ENCODE measurements at places on chromosomes 3 and 15.

DNA sequence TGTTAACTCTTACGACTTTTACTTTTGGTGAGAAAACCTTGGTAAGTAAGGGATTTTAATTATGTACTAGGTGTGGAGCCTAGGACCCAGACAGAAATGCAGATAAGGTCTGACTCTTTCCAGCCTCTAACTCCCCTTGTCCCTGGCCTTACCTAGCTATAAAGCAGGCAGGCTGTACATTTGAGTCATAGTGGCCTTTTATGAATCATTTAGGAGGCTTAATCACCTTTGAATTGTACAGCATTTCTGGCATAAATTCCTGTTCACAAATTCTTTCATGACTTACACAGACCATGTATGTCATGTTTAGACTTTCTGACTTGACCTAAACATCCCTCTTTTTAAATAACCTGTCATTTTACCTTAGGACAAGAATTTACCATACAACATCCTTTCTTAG lies 47.4 kb downstream of the CHCHD4 start:
- no peak for DNase-seq

- no peak for DNase-seq
Observed at GRCh38 chr3:34808287-34808686, 831.0 kb upstream of the ARPP21 start.

GRCh38 chr3:108472001-108472591 lies 38.3 kb downstream of the MYH15 start:
- DNase-seq: no peak

DNA sequence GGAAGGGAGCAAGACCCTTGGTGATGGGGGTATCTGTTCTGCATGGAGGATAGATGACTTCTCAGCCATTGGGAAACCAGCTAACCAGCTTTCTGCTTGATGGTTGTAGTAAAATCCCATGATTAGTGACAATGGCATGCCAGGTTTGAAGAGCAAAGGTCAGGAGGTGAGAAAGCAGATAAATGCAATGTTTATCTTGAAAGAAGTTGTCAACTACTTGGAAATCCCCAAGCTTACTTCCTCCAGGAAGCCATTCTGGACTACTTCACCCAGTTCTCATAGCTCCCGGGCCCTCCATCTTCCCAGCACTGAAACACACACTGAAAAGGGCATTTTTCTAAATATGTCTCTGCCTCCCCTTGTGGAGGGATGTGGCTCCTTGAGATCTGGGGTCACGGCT lies 51.3 kb downstream of the SMAD3 start:
- no peak for DNase-seq

- DNase-seq: no peak
Observed at GRCh38 chr15:73367624-73368300, 996 bp downstream of the HCN4 start.

- DNase-seq: no peak
Observed at GRCh38 chr3:30612437-30613132, 6.2 kb downstream of the TGFBR2 start.

DNA sequence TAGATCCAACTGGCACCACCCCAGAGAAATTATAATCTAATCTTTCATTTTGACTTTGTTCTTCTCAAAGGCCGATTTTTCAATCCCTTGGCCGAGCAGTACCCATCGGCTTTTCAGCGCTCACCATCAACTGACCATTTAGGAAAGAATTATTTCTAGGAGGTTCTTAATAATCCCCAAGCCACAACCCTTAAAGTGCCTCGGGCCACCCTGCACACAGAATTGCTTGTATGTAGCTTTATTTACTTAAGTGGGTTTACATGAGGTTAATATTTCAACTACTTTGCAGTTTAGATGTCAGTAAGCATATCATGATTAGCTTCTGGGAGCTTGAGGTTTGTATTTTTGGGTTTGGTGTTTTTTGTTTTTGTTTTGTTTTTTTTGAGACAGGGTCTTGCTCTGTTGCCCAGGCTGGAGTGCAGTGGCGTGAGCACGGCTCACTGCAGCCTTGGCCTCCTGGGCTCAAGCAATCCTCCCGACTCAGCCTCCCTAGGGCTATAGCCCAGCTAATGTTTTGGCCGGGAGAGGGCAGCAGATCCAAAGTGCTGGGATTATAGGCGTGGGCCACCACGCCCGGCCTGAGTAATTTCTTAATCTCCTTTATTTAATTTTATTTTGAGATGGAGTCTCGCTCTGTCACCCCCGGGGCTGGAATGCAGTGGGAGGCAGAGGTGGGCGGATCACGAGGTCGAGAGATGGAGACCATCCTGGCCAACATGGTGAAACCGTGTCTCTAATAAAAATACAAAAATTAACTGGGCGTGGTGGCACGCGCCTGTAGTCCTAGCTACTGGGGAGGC lies 801 bp upstream of the CDAN1 start:
- DNase-seq: no peak

DNA sequence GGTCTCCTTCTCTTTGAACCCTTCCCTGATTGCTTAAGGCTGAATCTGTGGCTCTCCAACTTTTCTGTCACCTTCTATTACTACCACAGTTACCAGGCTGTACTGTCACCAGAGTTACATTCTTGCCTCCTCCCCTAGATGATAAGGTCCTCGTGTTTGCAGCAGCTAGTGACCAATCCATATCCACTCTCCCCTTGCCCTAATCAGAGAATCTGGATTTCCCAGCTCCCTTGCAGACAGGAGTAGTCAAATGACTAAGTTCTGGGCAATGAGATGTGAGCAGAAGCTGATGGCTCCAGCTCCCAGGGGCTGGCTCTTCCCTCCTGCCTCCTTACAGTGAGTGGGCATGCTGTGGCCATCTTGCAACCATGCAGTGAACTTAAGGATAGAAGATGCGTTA lies 95.4 kb upstream of the VGLL4 start:
- no peak for DNase-seq

DNA sequence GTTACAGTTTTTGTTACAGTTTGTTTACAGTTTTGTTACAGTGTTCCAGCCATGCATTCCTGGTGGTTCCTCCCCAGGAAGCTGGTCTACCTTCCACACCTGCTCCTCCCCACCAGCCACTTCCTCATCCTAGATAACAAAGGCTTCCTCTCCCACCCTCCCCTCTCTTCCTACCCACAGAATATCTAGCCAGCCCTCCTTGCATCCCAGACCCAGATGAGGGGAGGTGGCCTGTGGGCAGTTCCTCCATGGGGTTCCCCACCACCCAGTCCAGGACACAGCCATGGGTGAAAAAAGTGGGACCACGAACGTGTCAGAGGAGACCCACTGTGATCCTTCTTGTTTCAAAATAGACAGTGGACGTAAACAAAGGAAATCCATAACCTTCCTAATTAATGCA lies 122.8 kb upstream of the ABHD17C start:
- DNase-seq: no peak

- DNase-seq: no peak
Observed at GRCh38 chr15:44219073-44219472, 24.0 kb upstream of the FRMD5 start.

DNA sequence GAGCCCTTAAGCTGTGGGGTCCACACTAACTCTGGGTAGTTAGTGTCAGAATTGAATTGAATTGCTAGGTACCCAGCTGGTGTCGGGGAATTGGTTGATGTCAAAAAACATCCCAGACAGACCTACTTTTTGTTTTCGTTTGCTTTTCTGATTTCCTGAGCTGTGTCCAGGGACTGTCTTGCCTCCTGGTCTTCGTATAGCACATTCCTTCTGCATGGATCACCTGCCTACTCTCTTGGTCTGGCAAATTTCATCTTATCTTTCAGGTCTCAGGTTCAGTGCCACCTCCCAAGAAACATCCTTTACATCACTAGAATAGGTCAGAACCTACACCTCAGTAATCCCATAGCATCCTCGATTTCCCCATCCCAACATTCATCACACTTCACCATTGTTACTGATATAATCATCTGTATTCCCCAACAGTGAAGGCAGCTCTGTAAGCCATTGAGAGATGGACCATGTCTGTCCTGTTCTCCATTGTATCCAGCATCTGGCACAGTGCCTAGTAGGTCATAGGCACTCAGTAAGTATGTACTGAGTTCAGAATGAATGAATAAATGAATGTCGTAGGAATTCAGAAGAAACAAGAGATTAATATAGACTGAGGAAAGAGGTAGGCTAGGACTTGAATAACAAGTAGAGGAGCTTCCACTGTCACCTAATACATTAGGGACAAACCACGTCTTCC lies 81.2 kb downstream of the ANP32A start:
- no peak for DNase-seq

DNA sequence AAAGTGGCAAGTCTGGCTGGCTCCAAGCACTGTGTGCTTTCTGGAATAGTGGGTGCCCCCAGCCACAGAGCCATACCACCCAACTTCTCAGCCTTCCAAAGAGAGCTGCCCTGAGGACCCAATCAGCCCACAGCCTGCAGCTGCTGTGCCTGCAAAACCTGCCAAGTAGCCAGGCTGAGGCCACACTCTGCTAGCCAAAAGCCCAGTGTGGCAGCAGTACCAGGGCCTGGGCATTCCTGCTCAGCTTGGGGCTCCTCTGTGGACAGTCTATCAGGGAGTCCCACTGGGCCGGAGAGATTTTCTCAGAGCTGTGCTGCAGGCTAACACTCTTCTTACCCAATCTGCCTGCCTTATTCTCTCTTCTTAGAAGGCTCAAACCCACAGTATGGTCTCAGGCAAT lies 136.5 kb downstream of the TPRA1 start:
- DNase-seq: no peak

All from stimulated activated CD8-positive, alpha-beta memory T cell treated with anti-CD3 and anti-CD28 coated beads, Interleukin-7, amount 100 ng/mL, for 24 hours (primary cell).